Cardiac muscle cell (in vitro differentiated cells and primary cell): ENCODE measurements at places on chromosomes 6 and 20.

DNA sequence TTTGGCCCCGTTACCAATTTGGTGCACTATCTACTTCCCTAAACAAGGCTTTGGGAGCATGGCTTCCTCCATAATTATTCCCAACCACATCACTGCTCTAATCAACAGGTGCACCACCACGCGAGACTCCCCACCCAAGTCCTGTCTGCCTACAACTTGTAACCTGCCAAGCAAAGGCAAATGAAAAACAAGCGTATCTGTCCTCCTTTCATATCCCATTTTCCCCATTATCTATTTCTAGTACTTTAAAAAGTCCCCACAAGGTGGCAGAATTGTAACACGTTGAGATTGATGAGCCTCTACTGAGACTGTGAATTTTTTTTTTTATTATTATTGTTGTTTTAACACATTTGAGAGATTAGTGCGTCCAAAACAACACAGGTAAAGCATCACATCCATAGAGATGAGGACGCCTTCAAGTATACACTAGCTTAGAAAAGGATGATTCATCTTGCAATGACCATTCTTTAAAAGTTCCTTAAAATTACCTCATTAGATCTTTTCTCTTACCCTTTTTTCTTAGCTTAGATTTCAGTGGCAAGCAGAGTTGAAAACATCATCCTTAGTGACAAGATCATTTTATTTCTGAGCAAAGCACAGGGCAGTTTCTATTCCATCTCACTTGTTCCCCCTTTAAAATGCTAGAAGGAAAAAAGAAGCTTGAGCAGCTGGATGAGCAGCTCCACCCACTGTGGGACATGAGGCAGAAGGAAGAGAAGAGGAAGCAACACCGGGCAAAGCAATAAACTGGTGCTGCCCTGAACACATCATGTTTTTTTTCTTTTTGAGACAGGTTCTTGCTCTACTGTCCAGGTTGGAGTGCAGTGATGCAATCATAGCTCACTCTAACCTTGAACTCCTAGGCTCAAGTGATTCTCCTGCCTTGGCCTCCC is 210.8 kb downstream of the ARHGAP18 start:
- DNase-seq: peak; percentile 70

GRCh38 chr20:60244373-60245146 is 286.3 kb downstream of the CDH26 start:
- no peak for DNase-seq

- peak; percentile 76 for DNase-seq
These were observed 3.4 kb upstream of the RSPO4 start for GRCh38 chr20:1005452-1006027.

- no peak for DNase-seq
These were observed 32.9 kb downstream of the TRIM38 start for GRCh38 chr6:25995507-25995906.

DNA sequence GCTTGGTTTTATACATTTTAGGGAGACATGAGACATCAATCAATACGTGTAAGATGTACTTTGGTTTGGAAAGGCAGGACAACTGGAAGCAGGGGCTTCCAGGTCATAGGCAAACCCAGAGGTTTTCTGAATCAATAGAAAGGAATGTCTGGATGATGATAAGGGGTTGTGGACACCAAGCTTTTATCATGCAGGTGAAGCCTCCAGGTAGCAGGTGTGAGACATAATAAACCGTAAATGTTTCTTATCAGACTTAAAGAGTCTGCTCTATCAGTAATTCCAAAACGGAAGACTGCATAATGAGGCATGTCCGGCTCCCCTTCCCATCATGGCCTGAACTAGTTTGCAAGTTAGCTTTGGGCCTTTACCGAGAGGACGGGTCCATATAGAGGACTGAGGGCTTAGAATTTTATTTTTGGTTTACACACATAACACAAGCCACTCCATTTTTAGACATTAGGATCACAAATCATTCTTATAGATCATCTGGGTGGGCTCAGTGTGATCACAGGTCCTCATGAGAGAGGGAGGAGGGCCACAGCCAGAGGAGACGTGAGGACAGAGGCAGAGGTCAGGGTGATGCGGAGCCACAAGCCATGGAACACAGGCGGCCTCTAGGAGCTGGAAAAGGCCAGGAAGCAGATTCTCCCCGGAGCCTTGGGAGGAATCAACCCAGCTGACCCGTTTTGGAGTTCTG is 10.7 kb upstream of the SERPINB9 start:
- DNase-seq: no peak

DNA sequence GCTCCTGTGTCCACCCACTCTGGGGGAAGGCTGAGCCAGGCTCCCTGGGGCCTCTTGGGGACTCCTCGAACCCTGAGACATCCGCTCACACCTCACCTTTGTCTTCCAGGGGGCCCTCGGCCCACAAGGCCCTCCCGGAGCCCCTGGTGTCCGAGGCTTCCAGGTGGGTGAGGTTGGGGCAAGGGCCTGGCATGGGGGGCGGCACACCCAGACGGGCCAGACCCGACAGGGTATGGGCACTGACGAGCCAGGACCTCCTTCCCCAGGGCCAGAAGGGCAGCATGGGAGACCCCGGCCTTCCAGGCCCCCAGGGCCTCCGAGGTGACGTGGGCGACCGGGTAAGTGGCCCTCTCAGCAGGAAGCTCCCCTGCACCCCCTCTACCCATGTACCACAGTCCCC is 13.4 kb downstream of the COL9A3 start:
- no peak for DNase-seq

DNA sequence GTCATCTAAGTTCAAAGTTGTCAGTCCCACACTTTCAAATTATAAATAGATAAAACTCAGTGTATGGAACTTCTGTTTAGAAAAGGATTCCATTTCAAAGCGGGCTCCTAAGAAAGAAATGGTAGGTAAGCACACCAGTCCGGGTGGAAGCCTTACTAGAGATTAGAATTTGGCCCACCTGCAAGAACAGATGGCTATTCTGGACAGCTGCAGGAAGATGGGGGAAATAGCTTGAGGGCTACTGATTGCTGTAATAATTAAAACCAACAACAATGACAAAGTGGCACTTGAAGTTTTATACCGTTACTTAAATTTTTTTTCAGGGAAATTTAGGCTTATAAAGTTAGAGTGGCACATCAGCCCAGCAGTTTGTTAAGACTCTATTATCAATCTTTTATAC is 83.3 kb downstream of the HIVEP2 start:
- DNase-seq: no peak

- no peak for DNase-seq
These were observed 60.9 kb downstream of the RPRD1B start for GRCh38 chr20:38094373-38094891.

GRCh38 chr6:120805276-120805675 is 529.0 kb downstream of the TBC1D32 start:
- DNase-seq: peak; percentile 2

DNA sequence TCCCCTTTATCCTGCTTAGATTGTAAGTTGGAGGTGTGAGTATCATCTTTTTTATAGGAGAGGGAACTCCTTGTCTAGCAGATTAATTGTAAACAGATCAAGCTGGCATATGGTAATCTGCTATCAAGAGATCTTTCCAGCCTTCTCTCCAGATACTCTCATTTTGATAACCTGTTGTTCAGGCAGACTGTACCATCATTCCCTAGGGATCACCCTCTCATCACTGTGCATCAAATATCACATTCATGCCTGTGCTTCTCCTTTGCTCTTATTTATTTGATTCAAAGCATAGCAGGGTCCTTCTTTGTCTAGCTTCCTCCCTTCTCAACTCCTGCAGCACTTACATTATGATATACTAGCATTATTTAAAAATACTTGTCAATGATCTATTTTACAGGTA is 73.8 kb downstream of the LRRC1 start:
- DNase-seq: no peak

DNA sequence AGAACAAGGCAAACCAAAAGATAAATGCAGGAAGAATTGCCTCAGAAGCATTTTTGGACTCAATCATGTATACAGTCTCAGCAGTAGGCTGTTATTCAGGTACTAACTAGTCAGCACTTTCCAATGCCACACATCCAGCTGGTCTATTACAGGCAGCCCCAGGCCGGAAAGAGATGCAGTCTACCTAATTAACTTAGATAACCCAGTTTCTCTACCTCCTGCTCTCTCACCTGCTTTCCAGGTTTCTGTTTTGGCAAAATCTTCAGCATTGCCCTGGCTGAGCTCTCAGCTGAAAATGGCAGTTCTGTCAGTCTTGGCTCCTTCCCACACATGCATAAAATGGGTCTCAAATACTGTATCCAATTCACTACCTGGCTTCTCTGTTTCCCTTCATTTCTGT is 101.3 kb upstream of the UFL1 start:
- no peak for DNase-seq

- no peak for DNase-seq
These were observed 62.9 kb downstream of the SSR1 start for GRCh38 chr6:7249946-7250643.

- peak; percentile 46 for DNase-seq
These were observed 109.4 kb upstream of the SNX9 start for GRCh38 chr6:157713451-157714152.

GRCh38 chr20:61430228-61430624 is 178.2 kb downstream of the CDH4 start:
- no peak for DNase-seq

GRCh38 chr20:20664795-20665589 is 47.5 kb downstream of the RALGAPA2 start:
- DNase-seq: peak; percentile 49

DNA sequence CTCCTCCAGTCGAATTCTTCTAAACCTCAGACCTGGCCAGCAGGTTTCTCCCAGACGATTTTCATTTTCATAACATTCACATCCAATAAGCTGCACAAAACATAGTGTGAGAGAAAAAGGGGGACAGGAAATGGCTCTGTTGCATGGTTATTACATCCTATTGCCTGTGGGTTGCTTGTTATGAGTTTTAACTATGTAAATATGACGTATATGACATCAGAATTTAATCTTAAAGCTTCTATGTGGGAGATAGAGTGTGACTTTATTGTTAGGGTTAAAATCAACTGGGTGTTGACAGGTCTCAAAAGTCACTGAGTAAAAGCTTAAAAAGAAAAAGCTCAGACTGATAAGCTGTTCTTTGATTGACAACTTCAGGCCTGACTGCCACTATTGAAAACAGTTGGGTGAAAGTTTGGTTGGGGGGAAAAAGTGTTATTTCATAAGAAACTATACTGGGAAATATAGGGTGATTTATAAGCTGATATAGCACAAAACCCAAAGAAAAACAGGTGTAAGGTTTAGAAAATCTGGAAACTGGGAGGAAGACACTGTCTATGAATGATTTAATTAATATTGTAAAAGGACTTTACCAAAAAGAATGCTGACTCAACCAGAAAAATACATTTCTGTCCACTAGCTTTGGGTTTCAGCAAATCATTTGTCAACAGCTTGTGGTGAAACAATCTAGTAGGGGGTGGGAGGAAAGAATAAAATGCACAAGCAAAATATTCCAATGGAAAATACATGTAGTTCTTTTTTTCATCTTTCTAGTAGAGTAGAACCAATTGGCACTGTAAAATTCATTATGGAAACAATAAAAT is 134.1 kb upstream of the CEP162 start:
- DNase-seq: no peak

- DNase-seq: no peak
These were observed 568.5 kb upstream of the ID4 start for GRCh38 chr6:19268718-19269117.

DNA sequence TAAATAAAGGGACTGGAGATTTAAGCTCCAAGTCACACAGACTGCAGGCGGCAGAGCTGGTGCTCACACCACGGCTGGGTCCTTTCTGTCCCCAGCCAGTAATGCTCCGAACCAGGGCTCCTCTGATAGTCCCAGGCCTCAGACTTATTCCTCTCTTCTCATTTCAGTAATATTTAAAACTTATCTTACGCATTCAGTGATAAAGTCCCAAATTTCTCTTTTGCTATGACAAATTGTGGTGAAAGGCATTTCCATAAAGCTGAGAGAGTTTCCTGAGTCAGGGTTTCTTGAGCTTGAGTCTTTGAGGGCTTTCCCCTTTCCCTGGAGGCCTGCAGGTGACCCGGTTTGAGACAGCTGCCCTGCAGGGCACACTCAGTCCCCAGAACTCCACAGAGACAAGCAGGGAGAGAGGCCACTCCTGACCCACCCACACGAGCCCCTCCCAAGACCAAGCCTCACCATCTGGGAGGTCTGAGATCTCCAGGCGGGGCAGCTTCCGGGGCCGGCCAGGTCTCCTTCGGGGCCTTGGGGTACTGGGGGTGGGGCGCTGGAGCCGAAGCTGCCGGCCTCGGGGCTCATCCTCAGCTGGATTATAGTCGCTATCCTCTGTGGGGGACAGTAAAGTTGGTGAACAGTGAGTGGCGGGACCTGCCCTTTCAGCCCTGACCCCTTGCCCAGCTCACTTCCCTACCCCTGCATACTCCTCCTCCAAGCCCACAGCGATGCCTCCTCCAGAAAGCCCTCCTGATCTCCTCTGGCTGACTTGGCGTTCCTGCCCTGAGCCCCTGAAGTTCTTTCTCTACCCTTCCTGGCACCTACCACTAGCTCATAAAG is 6.6 kb downstream of the ZNF335 start:
- DNase-seq: no peak

DNA sequence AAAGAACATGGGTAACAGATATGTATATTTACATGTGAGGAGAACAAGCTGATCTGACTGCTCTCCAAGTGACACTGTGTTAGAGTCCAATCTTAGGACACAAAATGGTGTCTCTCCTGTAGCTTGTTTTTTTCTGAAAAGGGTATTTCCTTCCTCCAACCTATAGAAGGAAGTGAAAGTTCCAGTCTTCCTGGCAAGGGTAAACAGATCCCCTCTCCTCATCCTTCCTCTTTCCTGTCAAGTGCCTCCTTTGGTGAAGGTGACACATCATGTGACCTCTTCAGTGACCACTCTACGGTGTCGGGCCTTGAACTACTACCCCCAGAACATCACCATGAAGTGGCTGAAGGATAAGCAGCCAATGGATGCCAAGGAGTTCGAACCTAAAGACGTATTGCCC is 5.2 kb downstream of the HFE start:
- no peak for DNase-seq

DNA sequence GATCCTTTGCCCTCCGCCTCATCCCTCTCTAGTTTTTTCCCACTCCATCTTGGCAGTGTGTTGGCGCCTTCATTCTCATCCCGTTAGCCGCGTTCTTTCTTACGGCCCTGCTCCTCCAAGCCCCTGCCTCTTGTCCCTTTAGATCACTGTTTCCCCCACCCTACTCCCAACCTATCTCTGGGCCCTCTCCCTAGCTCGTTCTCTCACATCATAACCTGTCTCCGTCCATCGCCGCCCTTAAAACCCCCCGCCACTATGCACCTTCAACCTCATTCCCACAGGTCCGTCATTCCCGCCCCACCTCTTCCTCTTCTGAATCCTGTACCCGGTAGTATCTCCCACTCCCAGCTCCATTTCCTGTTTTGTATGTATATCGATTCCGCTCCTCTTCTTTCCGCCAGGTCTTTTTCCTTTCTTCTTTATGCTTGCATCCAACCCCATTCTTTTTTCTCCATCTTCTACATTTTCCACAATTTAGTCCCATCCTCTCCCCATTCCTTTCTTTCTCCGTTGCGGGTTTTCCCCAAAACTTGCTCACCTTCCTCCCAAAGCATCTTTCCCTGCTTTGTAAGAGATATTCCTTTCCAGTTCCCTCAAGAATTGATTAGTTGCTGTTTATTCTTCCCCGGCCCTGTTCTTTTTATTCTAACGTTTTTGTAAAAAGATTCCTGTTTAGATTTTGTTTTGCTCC is 671 bp downstream of the EFHC1 start:
- DNase-seq: peak; percentile 42
